ENCODE measurements at places on chromosomes 6 and 20.
A peak's percentile ranks its signal among the peaks of the same experiment; 100 is the strongest.

DNA sequence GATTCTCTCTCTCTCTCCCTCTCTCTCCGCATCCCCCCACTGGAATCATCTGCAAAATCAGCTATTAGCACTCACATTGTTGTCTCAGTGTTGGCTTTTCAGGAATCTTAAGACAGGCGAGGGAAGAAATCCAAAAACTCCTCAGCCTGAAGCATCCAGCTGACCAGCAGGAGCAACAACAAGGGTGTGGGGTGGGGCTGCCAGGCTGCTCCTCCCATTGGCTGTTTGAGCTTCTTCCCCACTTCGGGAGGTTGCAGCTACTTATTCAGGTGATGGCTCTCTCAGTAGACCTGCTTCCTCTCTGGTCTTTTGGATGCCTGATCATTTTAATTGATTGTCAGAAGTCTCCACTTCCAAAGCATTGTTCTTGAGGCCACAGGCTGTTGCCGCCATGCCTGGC is 24.1 kb upstream of the SLC32A1 start:
- no peak for DNase-seq

GRCh38 chr6:26025047-26025893 is 62.0 kb upstream of the HFE start:
- DNase-seq = no peak

DNA sequence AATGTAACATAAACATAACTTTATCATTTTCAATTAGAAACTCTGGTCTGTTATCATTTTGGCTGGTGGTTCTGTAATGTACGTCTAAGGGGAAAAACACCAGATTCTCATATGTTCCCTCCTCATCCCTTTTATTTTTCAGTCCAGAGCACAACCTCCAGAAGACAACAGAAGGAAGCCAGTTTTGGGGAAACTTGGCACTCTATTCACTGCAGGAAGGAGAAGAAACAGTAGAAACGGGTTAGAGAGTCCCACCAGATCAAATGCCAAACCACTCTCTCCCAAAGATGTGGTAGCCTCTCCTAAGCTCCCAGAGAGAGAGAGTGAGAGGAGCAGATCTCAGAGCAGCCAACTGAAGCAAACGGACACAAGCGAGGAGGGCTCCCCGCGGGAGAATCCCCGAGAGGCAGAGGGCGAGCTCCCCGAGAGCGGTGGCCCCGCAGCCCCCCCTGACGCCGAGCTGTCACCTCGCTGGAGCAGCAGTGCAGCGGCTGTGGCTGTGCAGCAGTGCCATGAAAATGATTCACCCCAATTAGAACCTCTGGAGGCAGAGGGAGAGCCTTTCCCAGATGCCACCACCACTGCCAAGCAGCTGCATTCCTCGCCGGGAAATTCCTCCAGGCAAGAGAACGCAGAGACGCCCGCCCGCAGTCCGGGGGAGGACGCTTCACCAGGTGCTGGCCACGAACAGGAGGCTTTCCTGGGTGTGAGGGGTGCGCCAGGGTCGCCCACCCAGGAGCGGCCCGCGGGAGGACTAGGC is 117.8 kb downstream of the RTN4IP1 start:
- DNase-seq = no peak

- DNase-seq = no peak
Observed at GRCh38 chr6:39778581-39779255, 13.5 kb upstream of the DAAM2 start.

DNA sequence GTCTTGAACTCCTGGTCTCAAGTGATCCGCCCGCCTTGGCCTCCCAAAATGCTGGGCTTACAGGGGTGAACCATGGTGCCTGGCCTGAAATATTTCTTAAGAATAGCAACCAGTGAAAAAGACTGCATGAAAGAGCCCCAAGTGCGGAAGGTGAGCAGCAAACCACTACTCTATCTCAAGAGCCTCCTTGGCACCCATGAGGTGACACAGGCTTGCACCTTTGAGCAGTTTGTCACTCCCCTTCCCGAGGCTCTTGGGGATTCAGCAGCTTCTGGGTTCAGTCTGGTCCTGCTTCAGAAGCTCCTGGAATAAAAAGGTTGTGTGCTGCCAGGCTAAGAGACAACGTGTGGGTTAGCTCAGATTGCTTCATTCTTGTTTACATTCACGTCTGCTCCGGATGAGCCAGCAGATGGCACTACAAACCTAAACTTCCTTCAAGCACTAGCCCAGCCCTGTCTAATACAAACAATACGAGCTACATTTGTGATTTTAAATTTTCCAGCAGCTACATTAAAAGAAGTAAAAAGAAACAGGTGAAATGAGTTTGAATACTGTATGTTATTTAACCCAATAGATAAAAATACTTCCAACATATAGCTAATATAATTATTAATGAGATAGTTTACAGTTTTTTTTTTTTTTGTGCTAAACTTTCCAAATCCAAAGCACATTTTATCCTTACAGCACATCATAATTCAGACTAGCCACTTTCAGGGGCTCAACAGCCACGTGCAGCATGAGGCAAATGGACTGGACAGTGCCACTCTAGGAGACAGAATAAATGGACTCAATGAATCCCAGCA is 46.2 kb downstream of the GJA10 start:
- DNase-seq = peak; percentile 65

DNA sequence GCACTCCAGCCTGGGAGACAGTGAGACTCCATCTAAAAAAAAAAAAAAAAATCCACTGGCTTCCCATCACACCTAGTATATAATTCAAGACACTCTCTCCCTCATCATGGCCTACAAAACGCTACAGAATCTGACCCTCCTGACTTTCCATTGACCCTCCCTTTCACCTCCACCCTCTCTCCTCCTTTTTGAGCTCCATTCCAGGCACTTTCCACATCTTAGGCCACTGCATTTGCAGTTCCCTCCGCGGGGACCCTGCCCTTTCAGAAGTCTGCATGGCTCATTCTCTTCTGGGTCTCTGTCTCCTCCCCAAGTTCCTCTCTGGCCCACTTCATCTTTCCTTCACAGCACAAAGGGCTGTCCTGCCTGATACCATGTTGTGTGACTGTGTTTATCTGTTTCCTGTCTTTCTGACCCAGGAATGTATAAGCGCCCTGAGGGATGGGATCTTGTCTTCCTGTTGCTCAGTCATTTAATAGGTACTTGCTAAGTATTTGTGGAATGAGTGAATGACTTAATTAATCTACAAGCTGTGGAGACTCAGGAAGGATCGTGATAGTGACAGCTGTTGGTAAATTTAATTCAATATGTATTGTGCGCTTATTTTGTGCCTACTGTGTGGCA is 35.2 kb downstream of the NCR2 start:
- DNase-seq = no peak

DNA sequence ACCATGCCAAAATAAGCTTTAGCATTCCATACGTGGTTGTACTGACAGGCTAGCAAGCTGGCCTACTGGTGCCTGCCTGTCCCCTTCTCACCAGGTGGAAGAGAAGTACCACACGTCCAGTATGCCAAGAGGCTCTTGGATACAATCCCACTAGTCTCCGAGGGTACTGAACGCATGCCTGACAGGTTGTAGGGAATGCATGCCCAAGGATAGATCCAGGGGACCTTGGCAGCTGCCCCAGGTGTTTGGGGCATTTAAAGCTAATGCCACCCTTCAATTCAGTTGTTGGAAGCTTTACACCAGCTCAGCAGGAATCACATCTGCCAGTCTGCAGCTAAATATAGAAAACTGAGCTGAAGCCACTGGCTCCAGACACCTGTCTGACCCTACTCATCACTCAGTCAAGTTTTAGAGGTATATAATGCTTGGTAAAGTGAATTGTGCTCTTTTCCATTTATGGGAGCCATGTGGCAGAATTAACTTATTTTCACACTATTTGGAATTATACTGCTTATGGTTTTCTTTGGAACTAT is 4.9 kb downstream of the TUBB2B start:
- no peak for DNase-seq

- no peak for DNase-seq
Observed at GRCh38 chr6:106546691-106547414, 82.4 kb downstream of the RTN4IP1 start.

DNA sequence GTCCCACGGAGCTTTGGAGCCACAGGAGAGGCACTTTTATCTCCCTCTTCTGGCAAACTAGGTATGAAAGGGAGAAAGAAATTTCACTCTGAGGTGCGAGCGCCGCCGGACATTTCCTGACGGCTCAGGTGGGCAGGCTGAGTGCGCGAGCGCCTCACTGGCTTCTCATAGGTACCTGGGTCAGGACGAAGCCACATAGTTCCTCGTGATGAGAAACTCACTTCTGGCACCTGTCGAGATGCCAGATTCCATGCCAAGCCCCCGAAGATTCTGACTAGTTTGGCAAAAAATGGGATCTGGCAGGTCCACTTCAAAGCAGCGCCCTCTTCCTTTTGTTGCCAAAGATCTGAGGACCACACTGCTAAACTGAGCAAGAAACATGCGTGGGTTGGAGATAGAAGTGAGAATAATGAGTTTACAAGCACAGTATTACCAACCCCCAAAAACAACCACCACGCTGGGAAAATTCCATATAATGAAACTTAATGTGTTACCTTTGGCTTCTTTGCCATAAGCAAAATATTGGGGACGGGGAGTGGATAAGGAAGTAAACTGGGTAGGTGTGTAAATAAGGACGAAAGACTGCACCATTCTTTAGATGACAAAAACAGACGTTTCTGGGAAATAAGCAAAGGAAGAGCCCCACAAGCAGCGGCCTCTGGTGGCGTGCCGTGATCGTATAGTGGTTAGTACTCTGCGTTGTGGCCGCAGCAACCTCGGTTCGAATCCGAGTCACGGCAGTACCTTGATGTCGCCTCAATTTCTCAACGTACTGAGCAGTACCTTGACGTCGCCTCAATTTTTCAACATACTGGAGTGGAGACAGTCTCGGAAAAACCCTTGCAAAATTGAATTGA is 89.8 kb upstream of the PRSS16 start:
- DNase-seq = peak; percentile 74

- no peak for DNase-seq
Observed at GRCh38 chr6:56541030-56541600, 101.6 kb downstream of the DST start.

- no peak for DNase-seq
Observed at GRCh38 chr6:119346936-119347335, 2.6 kb downstream of the MAN1A1 start.

- DNase-seq = no peak
Observed at GRCh38 chr6:105204768-105205167, 25.0 kb upstream of the POPDC3 start.

GRCh38 chr6:28218312-28219248 is 6.5 kb upstream of the ZSCAN9 start:
- DNase-seq = peak; percentile 35

DNA sequence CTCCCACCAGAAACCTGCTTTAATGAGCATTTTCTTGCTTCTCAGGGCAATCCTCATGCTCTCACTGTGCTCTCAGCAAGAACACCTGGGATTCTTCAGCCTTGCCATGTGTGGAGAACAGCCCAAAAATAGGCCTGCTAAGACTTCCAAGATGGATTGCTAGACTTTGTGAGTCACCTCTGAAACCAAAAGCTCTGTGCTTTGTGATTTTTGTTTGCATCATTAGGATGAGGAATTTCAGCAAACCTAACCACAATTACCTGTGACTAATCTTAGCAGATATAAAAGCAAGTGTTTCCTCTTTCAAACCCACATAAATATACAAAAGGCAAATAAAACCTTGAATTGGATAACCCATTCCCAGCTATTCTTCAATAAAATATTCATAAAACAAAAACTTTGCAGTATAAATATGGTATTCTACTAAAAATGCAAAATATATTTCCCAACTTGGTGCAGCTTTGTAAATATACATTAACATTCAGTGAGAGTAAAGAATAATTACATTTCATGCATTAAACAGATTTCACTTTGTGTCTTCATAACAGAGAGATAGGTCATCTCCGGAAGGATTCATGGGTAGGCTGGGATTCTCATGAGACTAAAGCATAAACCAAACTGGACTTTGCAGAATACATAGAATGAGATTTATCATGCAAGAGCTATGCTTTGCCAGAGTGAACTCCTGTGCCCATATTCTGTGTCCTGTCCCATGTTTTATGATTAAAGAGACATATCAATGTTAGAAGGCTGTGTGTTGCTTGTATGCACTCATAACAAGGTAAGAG is 33.5 kb downstream of the TPBG start:
- no peak for DNase-seq

- no peak for DNase-seq
Observed at GRCh38 chr20:62069741-62070216, 4.1 kb upstream of the TAF4 start.

DNA sequence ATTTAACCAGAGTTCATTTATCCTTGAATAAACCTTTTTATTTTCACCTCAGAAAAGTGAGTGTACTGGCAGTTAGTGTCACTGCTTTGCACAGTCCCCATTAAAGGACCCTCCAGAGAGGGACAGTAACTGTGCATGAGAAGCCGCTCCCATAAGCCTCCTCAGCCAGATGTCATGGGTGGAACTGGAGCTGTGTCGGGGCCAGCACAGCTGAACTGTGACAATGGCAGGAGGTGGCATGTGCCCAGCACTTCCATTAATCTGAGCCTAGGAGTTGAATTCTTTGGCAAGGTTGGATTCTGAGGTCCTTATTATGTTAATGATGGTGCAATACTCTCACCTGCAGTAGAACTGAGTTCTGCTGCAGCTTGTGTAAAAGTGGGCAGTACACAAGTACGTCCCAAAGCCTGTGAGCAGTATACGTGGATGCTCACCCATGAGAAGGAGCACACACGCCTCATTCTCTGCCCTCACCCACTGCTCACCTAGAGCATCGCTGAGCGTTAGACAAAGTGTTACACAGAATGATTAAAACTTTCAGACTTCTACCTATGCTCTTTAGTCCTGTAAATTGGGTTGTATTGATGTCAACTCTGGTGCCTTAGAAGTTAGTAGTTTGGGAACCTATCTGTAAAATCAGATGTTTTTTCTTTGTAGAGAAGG is 11.9 kb upstream of the CSE1L start:
- no peak for DNase-seq

DNA sequence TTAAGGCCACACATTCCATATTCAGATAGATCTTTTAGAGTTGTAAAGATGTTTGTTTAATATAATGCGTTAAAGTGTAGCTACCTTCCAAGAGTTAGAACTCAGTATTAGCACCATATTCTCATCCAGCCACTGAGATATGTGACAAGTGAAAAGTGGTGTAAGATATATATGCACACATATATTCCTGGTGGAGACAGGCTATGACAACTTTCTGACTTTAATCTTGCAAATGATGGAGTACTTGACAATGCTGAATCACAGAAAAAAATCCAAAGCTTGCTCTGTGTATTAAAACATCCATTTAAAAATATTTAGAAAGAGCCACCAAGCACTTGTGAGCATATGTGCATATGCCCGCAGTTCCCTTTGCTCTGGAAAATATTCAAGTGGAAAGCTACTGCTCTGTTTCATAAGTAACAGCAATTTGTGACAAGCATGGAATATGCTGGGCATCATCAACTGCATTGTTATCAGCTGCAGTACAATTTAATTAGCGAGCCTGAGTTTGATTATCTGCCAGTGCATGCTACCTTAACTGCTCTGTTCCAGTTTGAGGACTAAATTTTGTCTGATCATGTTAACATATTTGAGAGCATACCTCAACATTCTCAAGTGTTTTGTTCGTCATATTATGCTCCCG is 64.8 kb downstream of the VIP start:
- no peak for DNase-seq

Data from T-helper 1 cell (primary cell).